Activated T-helper 2 cell treated with anti-CD3 and anti-CD28 coated beads, Interferon-gamma antibody, Interleukin-2, Interleukin-4, amounts not matched to agents 10 μg/mL and 5 μg/mL and 100 μg/mL, durations not matched to agents 14 hours and 24 hours and 36 hours (primary cell): ENCODE measurements at places on chromosomes 13 and 19. TPM values are rescaled to one million over a fixed set of nuclear protein-coding genes. Genes with fewer than 3 reads are reported as not detected.

Gene UBE2M
- 133 and 142 TPM in 2 replicates for total RNA-seq

Gene ZNF90
- 3.2 and 5.1 TPM in 2 replicates for total RNA-seq

DNA sequence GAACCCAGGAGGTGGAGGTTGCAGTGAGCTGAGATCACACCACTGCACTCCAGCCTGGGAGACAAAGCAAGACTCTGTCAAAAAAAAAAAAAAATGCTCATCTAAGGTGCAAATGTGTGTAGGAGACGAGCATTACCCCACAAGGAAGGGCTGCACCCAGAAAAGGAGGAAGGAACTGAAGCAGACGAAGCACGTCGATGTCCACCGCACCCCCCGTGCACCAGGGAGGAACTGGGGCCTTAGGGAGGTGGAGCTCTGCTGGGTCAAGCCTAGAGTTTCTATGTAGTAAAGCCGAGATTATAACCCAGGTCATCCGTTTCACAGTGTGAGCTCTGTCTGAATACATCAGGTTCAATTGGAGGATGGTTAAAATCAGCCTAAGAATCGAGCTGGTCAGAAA is 1.1 kb downstream of the VSTM1 start:
- H3K27ac ChIP-seq: no peak overlapping the region
- no peak overlapping the region for H3K4me3 ChIP-seq
- no peak for DNase-seq
- peaks cover 2% of the 10 kb centered on the region for H3K27me3 ChIP-seq
- H3K36me3 ChIP-seq: no peaks in the 10 kb centered on the region

- peaks cover 28% of the 10 kb centered on the region for H3K27me3 ChIP-seq
- no peaks in the 10 kb centered on the region for H3K4me1 ChIP-seq
- H3K27ac ChIP-seq: no peak overlapping the region
- peak overlapping the region; percentile 49 for H3K4me3 ChIP-seq
- no peaks in the 10 kb centered on the region for H3K36me3 ChIP-seq
Observed at GRCh38 chr13:28532388-28533124, 37.6 kb upstream of the FLT1 start.

DNA sequence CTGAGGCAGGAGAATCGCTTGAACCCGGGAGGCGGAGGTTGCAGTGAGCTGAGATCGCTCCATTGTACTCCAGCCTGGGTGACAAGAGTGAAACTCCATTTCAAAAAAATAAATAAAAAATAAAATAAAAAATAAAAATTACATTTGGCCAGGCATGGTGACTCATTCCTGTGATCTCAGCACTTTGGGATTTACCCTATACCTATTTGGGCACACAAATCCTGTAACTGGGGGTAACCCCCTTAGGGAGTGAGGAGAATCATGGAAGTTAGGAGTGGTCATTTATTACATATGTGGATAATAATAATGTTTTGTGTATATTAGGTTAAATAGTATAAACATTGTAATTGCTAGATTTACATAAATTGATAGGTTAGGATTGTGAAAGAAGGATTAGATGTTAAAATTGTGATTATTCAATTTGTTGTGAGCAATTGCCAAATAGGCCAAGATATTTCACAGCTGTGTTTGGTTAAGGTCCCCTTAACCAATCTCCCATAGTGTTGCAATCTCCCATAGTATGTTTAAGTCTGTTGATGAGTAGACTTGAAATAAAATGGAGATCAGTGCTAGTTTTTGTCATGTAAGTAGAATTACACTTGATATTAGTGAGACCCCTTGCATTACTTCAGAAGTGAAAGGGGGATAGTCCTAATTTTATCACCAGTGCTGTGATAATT is 30.7 kb downstream of the ZNF844 start:
- H3K4me1 ChIP-seq: peaks cover 9% of the 10 kb centered on the region
- no peak for DNase-seq
- no peaks in the 10 kb centered on the region for H3K27me3 ChIP-seq
- no peak overlapping the region for H3K27ac ChIP-seq
- no peak overlapping the region for H3K4me3 ChIP-seq
- H3K36me3 ChIP-seq: peaks cover 43% of the 10 kb centered on the region
